ENCODE measurements at places on chromosomes 6 and 20. TPM values are rescaled to one million over a fixed set of nuclear protein-coding genes. Genes with fewer than 3 reads are reported as not detected.
A peak's percentile ranks its signal among the peaks of the same experiment; 100 is the strongest.

B3GALT4 gene
- 11.2 TPM for polyA plus RNA-seq

SIRPB1 gene
- 25.2 TPM for polyA plus RNA-seq

CGAS gene
- 2.1 TPM for polyA plus RNA-seq

PRRT1 gene
- polyA plus RNA-seq = 1.4 TPM

PGM3 gene
- polyA plus RNA-seq = 10.0 TPM

DNA sequence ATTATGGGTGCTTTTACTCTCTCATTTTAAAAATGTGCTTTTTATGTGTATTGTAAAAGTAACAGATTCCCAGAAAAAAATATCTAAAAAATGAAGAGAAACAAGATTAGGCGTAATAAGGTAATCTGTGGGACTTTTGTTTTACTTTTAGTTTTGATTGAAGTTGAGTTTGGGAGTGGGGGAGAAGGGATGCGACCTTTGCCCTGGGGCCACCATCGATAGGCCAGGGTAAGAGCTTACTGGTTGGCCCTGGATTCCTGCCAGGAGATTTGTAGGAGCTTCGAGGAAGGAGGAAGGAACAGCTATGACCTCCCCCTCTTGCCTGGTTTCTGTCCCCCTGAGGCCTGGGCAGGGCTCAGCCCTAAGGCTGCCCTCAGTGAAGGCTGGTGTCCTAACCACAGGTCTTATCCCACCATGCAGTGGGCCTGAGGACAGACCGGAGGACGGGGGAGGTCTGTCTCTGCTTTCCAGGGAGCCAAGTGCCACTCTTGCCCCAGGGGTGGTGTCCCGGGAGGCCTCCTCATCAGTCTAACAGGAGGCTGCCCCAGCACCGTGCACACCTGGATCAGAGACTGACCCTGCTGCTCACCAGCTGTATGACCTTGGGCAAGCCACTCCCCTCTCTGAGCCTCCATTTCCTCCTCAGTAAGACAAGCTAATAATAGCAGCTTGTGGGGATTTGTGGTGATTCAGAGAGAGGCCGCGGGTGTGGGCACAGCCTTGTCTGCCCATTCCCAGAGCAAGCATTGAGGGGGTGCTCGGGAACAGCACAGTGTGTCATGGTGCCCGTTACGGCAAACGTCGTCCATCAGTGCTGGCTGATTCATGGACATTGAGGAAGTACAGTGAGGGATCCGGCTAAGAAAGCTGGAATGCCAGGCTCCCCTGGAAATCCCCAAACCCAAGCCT lies 21.2 kb downstream of the TGM2 start:
- DNase-seq = no peak

- no peak for DNase-seq
Measured at GRCh38 chr6:85077098-85077497, 312.7 kb upstream of the TBX18 start.

- DNase-seq = peak; percentile 63
Measured at GRCh38 chr20:23082846-23083552, 3.1 kb downstream of the CD93 start.

DNA sequence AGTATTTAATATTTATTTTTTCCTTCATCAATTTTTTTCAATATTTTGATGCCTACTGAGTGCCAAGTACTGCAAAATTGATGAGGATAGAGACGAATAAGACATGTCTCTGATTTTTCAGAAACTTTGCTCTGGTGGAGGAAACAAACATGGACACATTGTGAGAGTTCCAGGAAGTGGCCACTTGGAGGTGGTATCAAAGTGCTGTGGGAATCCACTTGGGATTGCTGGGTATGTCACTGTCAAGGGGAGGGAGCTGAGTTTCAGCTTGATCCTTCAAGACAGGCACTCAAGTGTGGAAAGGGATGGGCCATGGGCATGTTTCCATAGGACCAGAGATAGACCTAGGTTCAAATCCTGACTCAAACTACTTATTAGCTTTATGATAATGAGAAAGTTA lies 24.5 kb upstream of the ABCC10 start:
- DNase-seq = no peak

DNA sequence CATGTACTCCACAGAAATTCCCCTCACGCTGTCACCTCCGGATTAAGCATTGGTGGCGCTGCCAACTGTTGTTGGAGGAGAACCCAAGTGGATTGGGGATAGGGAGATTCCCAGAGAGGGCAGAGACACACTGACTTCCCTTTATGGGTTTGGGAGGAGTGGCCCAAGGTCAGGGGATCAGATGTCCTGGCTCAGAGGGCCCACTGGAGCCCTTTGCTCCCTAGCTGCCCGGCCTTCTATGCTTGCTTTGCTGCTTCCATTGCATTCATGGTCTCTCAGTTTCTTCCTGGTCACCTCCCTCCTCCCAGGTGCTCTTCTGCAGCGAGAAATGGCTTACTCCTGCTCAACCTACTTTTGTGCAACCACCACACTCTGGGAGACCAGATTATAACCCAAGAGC lies 14.3 kb downstream of the CUL9 start:
- no peak for DNase-seq

DNA sequence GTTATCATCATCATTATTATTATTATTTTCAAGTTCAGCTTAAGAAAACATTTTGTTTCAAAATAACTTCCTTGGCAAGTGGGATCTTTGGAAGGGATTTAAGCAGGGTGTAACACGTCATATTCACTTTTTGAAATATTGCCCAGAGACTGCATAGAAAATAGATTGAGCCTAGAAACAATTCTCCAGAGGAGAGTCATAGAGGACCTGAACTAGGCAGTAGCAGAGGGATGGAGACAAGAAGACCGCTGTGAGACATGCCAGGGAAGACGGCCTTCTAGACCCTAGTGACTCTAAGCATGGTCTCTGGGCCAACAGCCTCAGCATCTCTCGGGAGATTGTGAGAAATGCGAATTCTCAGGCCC lies 55.5 kb downstream of the EDN1 start:
- DNase-seq = no peak

DNA sequence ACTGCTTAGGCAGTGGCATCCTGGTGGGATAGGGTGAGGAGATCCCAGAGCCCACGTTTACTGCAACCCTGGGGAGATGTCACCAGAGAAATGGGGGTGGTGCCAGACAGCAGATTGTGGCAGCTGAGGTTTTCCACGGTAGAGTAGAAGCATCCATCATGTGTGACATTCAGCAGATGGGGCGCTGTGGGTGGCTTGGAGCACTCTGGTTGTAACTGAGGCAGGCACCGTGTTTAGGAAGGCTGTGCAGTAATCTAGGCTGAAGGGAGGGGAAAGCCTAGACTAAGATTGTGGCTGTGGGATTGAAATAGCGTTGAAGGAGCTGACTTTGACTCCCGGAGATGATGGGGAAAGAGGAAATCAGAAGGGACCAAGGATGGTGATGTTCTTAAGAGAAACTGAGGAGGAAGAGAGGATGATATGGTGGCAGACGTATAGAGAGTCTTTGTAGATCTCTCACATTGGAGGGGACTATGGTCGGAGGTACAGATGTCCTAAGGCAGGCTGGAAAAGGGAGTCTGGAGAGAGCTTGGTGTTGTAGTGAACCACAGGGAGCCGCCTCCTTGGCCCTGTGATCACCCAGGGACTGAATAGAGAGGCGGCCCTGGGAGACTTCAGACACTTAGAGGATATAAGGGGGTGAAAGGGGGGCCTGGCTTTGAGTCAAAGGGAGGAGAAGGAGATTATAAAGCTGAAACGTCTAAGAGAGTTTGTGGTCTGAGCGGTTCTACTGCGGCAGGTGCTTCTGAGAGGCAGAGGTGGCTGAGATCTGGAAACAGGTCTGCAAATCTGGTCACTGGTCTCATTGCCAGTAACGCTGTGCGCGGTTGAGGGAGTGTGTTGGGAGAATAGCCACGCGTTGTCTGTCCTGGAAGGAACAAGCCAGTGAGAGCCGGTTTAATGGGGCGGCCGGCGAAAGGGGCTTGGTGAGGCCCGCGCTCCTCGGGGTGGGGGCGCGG lies 792 bp upstream of the MICA start:
- peak; percentile 40 for DNase-seq

GRCh38 chr20:34720266-34720665 lies 16.1 kb downstream of the TP53INP2 start:
- DNase-seq = no peak

- no peak for DNase-seq
Measured at GRCh38 chr6:128882560-128882959, 378 bp upstream of the LAMA2 start.

DNA sequence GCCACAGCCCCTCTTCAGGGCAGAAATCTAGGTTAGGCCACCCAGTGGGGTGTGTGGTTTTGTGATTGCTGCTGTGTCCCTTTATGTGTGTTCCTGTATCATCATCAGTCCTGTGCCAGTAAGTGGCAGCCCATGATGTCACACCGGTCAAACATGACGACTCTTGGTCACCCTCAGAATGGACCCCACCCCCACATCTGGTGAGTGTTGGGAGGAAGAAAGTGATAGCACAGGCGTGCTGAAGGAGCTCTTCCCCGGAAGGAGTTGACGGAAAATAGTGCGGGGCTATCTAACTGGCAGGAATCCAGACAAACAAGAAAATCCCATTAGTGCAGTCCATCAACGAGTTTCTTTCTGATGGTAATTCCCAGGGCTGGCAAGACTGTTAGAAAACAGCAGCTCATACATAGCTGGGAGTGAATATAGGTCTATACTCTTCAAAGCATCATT lies 33.4 kb upstream of the IL17A start:
- no peak for DNase-seq

DNA sequence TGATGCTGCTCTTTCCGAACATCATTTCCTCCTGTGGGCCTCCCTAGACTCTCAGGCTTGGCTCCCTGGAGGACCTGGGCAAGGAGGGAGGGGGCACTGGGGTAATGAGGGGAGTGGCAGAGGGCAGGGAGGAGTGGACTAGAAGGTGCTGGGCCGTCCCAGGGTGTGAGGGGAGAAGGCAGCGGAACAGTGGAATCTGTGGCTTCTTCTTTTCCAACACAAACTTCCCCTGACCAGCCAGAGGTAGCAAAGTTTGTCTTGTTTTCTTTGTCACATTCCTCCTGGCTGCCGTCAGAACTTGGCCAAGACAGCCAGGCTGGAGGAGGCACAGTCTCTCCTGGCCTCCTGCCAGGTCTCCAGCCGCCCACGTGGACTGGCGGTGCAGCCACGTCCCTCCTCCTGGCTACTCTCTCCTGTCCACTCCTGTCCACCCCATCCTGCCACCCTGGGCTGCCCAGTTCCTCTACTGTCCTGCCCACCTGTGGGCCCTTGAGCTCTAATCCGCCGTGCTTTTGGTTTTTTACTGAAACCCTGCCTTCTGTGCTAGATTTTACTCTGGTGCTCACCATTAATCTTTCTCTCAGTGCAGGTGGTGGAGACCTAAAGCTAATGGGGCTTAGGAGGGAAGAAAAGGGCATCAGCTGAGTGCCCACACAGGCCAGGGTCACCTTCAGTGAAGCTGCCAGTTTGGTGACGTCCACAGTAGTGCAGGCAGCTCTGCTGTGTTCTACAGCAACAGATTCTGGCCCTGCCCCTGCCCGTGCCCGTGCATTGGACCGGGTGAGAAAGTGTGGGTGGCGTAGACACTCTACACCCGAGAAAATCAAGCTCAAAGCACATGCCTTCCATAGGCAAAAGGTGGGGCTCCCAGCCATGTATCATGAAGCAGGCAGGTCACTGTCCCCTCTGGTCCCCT lies 2.8 kb upstream of the CDSN start:
- DNase-seq = peak; percentile 89

DNA sequence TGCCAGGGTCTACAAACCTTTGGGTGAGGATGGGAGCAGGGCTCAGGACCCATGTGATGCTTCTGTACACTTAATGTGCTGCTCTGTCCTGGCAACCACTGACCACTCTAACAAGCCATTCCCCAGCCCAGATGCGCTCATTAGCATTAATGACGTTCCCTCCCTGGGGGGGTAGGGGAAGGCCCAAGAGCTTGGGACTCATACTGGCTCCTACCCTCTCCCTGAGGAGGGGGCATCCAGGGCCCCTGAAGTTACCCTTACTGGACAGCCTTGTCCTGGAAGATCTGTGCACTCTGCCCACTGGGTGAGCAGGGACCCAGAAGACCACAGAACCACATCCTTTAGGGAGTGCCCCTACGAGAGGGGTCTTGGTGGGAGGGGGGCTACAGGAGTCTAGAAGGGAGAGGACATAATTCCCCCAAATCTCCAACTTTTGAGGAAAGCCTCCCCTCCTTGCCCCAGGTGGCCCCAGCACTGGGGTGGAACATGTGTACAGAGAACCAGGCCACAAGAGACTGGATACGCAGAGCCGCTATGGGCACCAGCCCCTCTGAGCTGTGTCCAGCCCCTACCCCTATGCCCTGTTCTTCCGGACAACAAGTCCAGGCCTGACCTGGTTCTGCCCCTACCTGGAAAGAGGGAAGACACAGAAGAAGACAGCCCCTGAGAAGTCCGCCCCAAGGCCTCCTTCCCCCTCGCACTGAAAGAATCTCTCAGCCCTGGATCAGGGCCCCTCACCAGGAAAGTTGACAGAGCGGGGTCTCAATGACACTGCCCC lies 1.4 kb downstream of the TEAD3 start:
- DNase-seq = no peak

DNA sequence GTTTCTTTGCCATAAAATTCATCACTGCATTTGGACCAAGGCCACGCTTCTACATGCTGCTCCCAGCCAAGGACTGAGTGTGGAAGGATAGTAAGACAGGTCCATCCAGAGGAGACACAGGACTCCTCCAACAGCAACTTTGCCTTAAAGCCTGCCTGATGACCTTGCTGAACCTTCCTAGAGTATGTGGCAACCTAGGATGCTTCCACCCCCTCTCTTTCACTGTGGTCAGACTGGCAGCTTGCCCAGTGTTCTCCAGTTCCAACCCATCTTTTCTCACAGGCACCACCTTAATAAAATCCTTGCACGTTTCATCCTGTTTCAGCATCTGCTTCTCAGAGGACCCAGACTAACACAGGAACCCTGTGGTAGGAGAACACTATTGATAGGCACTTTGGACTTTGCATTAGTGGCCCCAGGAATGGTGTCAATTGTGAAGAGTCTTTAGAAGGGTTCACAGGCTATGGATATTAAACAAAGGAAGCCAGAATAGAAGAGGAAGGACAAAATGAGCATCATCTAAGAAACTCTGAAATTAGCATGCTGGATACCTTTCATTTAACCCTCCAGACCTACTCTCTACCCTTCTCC lies 2.4 kb upstream of the PKHD1 start:
- DNase-seq = no peak

GRCh38 chr6:33276864-33277662 lies at the start of gene B3GALT4:
TSS of gene B3GALT4 (plus strand) at chr6:33277123. CDS start at chr6:33277420, 297 bp downstream.
- peak; percentile 76 for DNase-seq

- DNase-seq = no peak
Measured at GRCh38 chr20:8431538-8432434, 299.7 kb downstream of the PLCB1 start.

GRCh38 chr20:47800623-47801022 lies 15.3 kb upstream of the SULF2 start:
- DNase-seq = peak; percentile 11

- DNase-seq = no peak
Measured at GRCh38 chr20:11057624-11058023, 383.8 kb upstream of the JAG1 start.

DNA sequence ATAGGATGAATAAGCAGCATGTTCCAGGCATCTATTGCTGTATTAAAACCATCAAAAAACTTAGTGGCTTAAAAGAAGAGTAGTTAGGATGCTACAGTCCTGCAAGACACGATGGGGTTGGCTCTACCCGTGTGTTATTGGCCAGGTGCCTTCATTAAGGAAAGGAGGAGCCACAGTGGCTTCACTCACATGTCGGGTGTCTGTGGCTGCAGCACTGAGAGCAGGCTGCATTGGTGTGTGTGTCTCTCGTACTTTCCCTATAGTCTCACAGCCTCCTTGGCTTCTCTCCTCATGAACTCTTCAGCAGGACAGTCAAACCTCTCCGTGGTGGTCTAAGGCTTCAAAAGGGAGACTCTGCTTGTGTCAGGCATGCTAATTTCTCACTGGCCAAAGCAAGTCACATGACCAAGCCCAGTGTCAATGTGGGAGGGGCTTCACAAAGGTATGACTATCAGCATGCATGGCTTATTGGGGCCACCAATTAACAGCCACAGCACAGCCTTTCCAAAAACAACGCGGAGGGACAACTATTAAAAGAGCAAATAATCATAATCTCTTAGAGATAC lies 402.8 kb downstream of the KIF16B start:
- DNase-seq = no peak

Data from lung (tissue), 17 donors.